ENCODE measurements at places on chromosomes 12 and 14.
A peak's percentile ranks its signal among the peaks of the same experiment; 100 is the strongest.

DNA sequence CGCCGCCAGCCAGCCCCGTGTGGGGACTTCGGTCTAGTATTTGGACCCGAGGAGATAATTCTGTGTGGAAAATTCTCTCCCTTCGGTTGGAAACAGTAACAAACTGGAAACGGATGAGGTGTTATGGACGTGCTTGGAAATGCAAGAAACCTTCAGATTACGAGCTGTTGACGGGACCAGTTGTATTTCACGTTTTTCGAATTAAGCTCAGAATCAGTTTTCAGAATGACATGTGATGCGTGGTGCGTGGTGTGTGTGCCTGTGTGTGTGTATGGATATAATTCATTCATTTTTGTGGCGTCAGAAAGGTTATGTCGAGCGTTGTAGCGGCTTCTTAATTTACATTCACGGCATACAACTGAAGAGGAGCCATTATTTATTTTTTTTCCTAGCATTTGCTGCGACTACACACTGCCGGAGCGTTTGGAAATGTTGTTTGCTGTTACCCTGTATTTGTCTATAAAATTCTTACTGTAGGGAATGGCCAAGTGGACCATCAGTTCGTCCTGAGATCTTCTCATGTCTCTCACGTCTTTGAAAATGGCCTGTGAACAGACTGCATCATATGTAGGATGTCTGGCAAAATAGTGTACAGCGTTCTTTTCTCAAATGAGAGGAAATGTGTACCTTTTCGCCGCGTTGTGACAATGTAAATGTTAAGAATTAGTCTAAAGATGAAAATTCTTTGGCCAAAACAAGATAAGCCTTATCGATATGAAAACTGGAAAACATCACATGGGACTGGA is 1.3 kb downstream of the TRAF3 start:
- DNase-seq = peak; percentile 42

DNA sequence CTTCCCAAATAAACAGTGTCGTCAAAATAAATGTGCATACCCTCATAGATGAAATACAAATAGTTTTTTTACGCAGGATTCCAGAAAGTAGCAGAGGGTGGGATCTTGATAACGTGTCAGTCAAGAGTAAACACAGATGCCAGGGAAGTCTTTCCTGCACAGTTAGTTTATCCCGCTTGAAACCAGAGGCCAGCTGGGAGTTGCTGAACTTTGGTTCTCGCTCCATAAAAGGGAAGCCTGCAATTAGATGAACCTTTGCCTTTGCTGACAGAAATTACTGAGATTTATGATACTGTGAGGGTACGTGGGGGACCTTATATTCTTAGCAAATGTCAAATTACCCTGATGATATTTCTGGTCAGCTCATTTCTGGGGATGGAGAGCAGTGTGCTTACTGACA is 18.9 kb downstream of the FAR2 start:
- DNase-seq = no peak

DNA sequence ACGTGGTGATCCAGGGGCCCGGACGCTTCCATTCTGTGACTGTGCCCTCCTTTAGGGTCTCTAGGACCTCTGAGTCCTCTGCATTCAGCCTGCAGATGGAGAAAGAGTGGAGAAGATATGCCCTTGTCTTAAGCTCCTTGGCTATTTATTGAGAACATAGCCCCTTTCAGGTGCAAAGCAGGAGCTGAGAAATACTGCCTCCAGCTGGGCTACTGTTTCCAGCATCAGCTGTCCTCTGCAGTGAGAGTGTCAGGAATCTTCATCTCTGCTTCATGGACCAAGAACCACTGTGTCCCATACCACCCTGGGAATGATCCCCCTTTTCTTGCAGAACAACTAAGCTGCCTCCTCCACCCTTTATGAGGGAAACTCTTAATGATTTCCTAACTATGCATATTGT is 47.8 kb upstream of the CEP83 start:
- DNase-seq = no peak

GRCh38 chr14:24941719-24942118 is 108.2 kb downstream of the STXBP6 start:
- no peak for DNase-seq

- no peak for DNase-seq
Observed at GRCh38 chr14:52888159-52888558, 62.7 kb downstream of the FERMT2 start.

- no peak for DNase-seq
Observed at GRCh38 chr14:36746872-36747271, 85.2 kb downstream of the PAX9 start.

GRCh38 chr14:76901171-76902055 is 75.2 kb downstream of the LRRC74A start:
- DNase-seq = no peak

GRCh38 chr12:12837025-12837812 is 24.1 kb downstream of the DDX47 start:
- peak; percentile 19 for DNase-seq

- DNase-seq = peak; percentile 10
Observed at GRCh38 chr14:34693228-34693939, 21.0 kb downstream of the CFL2 start.

DNA sequence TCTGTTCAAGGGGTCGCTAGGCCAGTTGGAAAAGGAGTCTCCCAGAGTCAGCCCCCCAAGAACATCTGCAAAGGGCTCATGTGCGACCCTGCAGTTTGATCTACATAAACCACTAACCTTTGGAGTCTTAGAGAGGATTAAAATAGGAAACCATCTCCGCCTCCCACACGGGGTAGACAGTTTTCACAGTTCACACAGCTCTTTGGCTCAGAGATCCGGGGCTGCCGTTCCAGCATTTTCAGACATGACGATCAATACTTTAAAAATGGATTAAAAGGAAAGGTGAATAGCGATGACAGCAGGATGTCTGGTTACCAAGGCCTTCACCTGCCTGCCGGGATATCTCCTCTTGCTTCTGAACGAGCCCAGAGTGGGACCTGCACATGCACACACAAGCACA is 59.8 kb upstream of the BCL11B start:
- DNase-seq = no peak

- no peak for DNase-seq
Observed at GRCh38 chr14:98446508-98446907, 825.5 kb downstream of the BCL11B start.

DNA sequence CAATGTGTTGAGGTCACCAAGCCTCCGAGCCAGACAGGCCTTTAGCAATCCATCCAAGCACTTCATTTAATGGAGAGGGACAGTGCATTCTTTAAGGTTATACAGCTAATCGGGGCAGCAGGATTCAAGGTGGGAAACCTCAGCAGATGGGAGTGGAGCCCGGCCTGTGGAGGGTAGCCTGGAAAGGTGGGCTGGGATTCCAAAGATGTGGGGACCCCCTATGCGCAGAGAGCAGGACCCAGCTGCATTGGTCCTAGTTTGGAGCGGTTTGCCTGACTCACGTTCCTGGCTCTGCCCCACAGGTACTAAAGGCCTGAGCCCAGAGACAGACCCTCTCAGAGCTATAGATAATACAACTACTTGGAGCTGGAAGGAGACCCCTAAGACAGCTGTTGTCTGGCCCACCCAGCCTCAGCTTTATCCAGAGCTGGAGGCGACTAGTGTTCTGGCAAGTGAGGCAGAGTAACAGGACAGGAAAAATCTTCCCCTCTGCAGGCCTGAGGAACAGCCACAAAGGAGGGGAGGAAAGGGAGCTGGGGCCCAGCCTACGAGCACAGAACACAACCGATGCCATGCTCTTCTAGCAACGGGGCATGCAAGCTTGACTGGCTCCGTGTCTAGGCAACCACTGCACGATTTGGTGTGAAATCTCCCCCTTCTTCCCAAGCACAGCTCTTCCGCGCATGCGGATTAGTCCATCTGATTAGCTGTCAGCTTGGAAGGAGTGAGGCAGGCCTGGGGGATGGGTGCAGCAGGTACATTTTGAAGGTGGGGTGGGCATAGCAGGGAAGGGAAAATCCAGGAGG is 1.1 kb upstream of the MYH7 start:
- DNase-seq = no peak

DNA sequence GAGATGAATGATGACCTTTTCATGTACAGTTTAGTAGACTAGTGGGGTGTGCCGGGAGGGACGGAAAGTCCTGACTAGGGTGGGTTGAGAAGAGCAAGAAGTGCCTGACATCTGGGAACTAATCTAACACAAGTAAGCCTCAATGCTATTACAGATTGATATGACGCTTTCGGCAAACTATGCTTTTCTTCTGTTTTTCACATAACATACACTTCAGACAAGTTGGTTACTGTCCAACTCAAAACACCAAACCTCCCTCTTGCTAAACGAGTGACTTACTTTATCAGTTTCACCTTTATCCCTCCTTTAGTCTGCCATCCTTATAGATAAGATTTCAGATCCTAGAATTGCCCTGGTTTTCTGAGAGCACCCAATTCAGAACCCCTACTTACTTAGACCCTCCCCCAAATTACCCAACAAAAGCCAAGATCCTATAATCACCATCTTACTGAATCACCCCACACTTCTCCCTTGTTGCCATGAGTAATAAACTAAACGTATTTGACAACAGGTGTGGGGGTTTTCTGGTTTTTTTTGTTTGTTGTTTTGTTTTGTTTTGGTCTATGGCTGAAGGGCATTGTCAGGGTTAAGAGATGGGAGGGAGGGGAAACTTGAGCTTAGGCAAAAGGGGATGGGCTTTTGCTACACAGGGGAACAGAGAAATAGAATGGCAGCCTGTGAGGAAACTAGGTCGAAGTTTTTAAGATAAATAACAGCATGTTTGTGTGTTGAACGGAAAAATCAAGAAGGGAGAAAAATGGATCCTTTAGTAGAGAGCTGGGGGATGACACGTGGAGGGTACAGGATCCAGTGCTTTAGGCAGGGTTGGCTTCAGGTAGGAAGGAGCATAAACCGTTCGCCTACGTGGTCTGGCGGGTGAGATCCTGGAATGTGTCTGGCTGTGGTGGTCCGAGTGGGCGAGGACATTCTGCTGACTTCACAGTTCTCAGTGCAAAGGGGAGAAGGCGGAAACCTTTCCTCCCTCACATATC is 6.1 kb upstream of the PSMA3 start:
- DNase-seq = no peak

DNA sequence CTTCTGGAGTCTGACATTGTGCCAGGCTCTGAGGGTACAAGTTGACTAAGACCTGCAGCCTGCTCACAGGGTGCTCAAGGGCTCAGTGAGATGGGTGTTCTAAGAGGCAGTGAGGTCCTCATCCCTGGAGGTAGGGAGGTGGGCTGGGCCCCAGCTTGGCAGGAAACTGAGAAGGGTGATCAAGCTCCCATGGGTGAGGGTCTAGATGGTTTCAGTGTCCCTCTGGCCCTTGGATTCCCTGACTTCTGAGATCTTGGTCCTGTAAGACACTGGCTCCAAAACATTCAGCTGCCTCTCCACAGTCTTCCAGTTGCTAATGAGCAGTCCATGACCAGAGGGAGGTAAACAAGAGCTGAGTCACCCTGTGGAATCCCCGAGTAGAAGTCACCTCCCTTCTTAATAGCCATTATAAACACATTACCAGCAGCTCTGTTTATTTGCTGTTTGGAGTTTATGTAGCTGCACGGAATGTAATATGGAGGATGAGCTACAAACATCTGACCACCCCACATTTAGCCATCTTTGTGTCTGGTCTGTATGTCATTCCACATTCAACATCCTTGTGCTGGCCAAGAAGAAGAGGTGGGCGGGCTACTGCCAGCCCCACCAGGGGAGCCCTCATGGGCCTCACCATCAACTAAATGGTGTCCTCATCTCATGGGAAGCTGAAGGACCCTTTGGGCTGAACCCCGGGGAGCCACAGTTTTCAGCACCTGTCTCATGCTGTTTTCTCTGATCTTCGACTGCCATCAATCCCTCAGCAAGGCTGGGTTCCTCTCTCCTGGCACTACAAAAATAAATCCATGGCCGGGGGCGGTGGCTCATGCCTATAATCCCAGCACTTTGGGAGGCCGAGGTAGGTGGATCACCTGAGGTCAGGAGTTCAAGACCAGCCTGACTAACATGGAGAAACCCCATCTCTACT is 37.2 kb upstream of the BDKRB2 start:
- DNase-seq = no peak

DNA sequence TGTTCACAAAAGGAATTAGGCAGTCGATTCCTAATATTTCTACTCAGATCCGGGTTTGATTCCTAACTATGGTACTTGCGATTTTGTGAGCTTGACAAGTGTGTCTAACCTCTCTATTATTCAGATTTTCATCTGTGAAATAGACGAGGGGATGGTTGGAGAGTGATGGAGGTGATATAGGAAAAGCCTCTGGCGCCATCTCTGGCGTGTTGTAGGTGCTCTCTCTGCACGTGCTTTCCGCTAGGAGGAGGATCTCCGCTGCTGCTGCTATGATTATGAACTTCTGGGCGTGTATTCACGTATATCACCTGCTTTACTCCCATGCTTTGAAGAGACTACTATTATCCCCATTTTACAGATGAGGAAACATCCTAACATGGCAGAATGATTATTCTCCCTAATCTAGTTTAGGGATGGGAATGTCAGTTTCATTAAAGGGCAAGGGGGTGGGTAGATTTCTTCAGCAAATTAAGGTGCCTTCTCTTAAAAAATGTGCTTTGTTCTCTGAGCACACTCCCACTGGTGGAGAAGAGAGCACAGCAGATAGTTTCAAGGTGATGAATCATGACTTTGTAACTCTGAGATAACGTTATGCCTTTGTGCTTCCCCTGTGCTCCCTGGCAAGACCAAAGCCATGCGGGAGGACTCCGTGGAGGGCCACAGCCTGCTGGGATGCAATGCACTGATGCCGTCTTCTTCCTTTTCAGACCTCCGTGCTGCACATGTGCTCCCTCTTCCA is 97.1 kb downstream of the PRIMA1 start:
- no peak for DNase-seq

DNA sequence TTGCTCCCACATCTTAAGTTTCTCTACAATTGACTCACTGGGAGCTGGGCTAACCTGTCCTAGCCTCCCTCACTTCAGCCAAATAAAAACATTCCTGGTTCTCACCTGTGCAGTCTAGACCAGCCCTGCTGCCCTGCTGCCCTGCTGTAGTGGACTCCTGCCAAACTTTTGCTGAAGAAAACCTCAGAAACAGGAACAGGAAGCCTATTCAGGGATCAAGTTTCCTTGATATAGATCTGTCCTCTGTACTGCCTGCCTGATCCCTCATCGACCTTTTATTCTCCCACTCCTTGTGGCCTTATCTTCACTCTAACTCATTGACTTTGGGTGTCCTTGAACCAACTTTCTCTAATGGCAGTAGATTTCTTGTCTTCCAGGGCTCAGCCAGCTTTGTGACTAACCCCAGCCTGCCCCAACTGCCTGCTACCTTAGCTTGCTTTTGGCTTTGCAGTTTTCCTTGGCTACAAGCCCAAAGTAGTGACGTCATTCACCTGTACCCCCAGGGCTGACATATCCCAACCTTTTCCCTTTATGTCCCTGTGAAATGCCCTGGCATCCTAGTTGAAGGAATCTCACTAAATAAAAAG is 234.8 kb downstream of the DUSP6 start:
- no peak for DNase-seq
